Epithelial cell of proximal tubule (primary cell): ENCODE measurements at places on chromosomes 1 and 21.
A peak's percentile ranks its signal among the peaks of the same experiment; 100 is the strongest.

- DNase-seq: no peak
Measured at GRCh38 chr1:209223791-209224190, 359.7 kb upstream of the CAMK1G start.

- no peak for DNase-seq
Measured at GRCh38 chr1:162726555-162726954, 63.9 kb upstream of the HSD17B7 start.

DNA sequence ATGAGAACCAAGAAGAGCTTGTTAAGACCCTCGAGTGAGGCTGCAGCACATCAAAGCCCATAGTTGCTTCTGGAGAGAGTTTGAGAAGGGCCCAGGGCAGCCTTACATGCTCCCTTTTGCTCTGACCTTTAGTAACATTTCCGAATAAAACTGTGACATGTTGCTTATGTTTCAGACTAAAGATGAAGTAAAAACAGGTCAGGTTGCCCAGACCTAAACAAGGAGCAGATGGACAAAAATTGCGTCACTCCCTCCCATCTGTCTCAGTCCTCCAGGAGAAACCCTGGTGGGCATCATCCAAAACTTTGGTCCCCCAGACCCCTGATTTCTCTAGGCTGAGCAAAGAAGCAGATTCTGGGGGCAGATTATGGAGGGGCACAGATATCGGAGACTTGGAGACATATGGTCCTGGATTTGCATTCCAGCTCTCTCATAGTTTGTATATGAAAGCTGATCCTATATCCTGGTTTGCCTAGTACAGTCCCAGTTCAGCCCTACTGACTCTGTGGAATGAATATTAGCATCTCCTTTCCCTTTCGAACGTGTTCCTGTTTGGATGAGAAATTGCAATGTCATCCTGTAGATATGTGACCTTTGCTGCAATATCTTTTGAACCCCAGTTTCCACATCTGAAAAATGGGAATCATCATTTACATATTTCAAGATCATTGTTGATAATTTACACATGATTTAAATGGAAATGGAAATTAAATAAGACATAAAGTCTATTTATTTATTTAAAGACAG is 304.9 kb upstream of the USP24 start:
- DNase-seq: no peak

- no peak for DNase-seq
Measured at GRCh38 chr1:195851016-195851601, 757.1 kb downstream of the KCNT2 start.

- DNase-seq: no peak
Measured at GRCh38 chr1:56397811-56398231, 181.5 kb downstream of the PLPP3 start.

- no peak for DNase-seq
Measured at GRCh38 chr1:27787895-27788294, 14.9 kb downstream of the STX12 start.

DNA sequence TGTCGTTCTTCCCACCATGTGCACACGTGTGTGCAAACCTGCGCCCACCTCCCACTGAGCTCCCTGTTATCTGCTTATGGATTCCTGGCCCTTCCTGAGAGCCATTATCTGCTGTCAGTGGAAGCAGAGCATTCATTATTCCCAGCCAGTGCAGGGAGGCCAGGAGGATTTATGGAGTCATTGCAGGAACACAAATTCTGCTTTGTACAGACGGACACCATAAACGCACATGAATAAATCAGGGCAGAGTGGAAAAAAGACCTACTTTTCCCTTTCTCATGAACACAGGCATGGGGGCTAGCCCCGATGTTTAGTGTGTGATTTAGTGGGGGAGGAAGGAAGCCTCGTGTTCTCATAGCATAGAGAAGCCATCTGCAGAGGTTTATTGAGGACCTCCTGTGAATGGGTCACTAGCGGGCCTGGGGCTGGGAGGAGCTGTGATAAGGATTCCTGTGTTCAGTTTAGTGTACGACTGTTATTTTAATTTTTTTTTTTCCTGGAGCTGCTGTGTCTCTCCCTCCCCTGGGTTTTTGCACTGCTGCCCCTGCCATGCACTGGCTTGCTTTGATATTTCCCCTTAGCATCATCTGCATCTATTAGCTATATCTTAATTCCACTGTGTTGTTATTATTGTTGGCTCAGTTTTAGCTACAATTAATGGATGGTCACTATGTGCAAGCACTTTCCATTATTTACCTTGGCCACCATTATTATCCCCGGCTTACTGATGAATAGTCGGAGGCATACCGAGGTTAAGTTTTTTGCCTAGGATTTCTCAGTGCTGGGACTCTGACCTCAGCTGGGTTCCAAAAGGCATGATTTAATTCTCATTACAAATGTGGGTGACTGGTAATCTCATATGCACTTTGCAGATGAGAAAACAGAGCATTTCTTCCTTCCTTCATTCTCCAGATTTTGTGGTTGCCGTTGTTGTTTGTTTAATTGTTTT is 33.0 kb downstream of the HUNK start:
- DNase-seq: no peak

DNA sequence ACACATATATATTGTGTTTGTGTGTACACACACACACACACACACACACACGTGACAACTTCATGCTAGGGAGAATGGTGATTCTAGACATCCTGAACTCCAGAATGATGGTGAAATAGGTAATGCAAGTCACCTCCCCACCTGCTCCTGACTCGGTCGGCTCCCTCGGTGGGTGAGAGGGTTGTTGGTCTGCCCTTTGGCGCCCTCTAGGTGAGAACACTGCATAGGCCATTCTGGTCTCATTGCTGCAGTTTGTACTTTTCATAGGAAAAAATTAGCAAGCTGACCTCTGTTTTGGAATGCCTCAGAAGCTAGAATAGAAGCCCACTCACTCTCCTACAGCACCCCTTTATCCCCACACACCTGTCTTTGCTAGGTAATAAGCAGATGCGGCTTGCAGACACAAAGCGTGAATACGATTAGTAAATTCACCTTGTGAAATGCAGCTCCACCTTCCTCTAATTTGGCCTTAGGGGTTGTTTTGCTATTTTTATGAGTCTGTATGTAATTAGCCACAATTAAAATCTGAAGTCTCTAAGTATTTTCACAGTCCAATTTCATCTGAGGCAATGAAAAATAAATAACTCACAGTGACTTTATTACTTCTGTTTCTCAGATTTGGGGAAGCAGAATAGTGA is 130.0 kb upstream of the KCNJ15 start:
- peak; percentile 7 for DNase-seq

- DNase-seq: no peak
Measured at GRCh38 chr1:29985606-29985945, 737.8 kb downstream of the MATN1 start.

DNA sequence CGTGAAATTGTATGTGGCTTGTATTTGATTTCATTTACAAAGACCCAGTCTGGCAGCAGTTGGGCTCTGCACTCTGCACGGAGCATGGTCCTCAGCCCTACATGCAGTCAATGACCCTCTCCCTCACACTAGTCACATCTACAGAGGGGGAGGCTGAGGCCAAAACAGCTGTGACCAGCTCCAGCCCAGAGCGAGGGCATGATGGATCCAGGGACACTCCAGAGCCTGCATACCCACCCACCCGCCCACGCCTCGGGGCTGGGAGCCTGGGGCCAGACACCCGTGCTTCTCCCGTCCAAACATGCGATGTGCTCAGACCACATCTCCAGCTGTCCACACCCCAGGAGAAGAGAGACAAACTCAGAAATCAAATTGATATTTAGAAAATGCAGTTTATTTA is 14.0 kb upstream of the PRDM16 start:
- DNase-seq: no peak

DNA sequence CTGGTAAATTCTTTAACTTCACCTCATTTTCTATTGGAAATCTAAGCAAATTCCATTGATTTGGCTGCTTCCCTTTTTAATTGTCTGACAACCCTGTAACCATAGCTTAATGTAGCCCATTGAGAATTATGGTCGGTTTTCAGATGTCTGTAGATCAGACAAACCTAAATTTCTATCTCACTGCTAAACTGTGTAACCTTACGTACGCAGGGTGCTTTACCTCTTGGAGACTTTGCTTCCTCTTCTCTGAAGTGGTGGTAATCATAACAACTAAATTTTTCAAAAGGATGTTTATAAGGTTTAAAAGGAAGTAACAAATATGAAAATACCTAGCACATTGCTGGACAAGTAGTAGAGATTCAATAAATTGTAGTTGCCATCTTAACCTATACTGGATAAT is 25.9 kb downstream of the IFNAR1 start:
- DNase-seq: no peak

- DNase-seq: no peak
Measured at GRCh38 chr1:222096883-222097282, 355.0 kb upstream of the DUSP10 start.

DNA sequence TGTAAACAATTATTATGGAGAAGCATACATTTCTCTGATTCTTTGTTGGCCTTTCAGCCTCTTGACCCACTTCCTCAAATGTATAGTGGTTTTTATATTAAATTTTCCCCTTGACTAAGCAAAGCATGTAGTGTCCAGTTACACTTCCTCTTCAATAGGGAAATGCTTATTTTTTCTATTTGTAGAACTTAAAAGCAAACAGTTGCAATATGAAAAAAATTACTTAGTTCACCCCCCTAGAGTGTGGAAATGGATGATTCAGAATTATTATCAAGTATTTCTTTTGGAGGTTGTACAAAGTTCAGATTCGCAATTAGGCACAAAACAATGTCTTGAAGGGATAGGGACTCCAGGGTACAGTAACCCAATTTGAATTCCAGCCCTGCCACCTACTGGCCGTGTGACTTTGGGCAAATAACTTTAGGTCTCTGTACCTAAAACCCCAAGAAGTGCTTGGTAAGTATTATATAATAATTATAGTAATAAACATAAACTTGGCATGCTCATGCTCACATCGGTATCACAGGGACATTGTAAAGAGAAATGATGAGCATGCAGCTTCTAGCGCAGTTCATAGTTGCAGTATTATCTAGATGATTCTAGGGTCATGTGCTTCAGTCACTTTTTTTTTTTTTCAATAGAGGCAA is 28.6 kb upstream of the IFNGR2 start:
- no peak for DNase-seq

- DNase-seq: no peak
Measured at GRCh38 chr21:45326169-45326851, 38.6 kb upstream of the POFUT2 start.

DNA sequence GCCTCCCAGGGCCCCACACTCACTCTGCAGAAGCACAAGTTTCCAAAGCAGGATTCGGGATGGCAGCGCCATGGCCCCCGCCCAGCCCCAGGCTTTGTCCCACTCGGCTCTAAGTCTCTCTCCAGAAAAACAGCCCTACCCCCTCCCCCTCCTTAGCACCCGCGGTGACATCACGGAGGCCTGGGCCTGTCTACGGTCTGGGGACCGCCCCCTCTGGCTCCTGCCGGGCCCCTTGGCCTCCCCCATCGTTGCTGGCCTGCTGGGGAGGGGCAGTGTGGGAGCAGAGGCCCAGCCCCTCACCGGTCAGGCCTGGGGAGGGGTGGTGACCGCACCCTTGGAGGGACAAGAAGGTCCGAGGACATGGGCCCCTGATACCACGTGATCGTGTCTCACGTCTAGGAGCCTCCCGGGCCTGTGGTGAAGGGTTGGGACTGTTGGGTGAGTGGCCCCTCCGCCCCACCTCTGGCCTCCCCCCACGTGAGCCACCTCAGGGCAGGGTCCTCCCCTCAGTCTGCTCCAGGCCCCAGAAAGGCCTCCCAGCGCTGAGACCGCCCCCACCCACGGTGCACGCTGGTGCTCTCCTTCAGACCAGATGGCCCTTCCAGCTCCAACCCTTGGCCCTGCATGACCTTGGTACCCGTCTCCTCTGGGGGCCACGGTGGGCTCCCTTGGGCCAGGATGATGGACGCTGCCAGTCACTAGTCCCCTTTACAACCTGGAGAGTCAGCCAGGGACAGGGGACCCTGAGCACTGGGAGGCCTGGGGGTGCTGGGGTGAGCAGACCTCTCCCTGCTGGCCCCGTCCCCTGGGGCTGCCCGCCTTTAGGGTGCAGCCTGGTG is at the start of gene MXRA8:
Gene MXRA8, minus strand, starts transcription at position 123 of the 839 bp plus-strand sequence. Its CDS starts 51 bp downstream, at position 72.
- no peak for DNase-seq

DNA sequence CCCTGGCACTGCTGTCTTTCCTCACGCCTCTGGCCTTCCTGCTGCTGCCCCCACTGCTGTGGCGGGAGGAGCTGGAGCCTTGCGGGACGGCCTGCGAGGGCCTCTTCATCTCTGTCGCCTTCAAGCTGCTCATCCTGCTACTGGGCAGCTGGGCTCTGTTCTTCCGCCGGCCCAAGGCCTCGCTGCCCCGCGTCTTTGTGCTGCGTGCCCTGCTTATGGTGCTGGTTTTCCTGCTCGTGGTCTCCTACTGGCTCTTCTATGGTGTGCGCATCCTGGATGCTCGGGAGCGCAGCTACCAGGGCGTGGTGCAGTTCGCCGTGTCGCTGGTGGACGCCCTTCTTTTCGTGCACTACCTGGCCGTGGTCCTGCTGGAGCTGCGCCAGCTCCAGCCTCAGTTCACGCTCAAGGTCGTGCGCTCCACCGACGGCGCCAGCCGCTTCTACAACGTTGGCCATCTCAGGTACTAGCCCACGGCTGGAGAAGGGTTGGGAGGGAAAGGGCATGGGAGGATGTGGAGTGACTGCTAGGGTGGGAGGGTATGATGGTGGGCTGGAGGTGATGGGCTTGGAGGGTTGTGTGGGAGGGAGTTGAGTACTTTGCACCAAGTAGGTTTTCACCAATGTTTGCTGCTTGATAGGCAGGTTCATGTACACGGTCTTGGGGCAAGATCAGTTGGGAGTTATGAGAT is 18.9 kb downstream of the VANGL2 start:
- DNase-seq: no peak

DNA sequence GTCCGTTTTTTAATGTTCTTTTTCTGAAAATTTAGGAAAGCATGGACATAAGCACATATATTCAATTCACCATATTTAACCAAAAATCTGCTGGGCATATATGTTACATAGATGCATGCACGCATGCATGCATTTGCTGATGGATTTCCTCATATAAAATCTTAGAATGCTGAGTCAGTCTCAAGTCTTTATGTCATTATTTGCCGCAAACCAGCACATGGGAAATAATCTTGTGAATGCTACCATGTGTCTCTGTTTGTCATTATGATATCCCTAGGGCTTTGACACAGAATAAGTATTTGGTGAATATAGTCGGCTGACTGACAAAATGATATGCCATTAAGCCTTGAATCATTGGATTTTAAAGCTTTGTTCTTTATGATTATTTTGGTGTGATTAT is 776.5 kb downstream of the KCNT2 start:
- DNase-seq: no peak

DNA sequence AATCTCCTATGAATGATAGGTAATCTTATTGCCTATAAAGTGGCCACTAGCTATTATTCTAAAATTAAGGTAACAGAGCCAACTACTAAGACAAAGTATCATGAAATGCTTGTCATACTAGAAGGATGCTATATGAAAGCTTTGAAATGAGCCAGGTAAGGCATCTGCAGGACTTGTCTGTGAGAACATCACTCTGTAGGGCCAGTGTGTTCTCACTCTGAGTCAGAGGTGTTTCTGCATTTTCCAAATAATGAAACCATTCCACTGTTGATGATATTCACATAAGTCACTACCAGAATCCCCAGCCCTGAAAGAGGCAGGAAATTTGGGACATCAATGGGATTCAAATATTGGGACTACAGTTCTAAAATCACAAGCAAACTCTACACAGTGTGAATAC is 25.8 kb upstream of the GBP5 start:
- no peak for DNase-seq
